Cerebellar nuclear complex (tissue), 1 donor: ENCODE measurements at places on chromosomes 2 and 18.

GRCh38 chr2:102591491-102592045, 27.8 kb upstream of the SLC9A2 start:
- DNase-seq: no peak

- no peak for DNase-seq
Observed at GRCh38 chr2:191530618-191531017, 147.3 kb upstream of the NABP1 start.

GRCh38 chr2:43000242-43001054, 208.1 kb upstream of the HAAO start:
- no peak for DNase-seq

- DNase-seq: no peak
Observed at GRCh38 chr18:58279504-58280175, 235.6 kb downstream of the NEDD4L start.

- DNase-seq: no peak
Observed at GRCh38 chr2:85590950-85591349, 4.6 kb upstream of the RNF181 start.

DNA sequence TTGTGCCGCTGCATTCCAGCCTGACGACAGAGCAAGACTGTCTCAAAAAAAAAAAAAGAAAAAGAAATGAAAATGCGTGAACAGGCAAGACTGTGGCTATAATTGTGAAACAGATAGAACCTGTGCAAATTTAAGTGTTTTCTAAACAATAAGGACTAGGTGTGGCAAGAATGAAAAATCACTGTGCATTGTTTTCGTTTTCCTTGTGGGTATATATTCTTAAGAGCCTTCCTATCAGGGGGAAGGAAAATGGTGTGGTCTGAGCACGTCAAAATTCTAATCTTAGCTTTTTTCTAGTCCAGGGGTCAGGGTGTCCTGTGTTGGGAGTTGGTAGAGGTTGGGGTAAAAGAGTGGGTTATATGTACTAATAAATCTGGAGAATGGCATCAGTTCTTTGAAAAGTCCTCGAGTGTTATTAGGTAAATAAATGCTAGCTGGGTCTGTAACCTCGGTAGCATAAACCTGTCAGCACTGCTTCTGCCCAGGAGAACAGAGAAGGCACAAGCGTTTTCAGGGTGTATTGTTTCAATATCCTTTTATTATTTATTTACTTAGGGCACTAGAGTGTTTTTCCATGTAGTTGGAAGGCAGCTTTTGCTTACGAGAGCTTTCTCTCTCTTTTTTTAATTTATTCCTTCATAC, 11.6 kb downstream of the ATP6V1C2 start:
- DNase-seq: no peak

DNA sequence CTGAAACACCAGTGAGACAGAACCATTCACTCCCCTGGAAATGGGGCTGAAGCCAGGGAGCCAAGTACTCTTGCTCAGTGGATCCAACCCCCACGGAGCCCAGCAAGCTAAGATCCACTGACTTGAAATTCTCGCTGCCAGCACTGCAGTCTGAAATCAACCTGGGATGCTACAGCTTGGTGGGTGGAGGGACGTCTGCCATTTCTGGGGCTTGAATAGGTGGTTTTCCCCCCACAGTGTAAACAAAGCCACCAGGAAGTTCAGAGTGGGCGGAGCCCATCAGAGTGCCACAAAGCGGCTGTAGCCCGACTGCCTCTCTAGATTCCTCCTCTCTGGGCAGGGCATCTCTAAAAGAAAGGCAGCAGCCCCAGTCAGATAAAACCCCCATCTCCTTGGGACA, 292.8 kb downstream of the LNPK start:
- no peak for DNase-seq

GRCh38 chr2:23495661-23496114, 110.7 kb downstream of the KLHL29 start:
- DNase-seq: no peak

DNA sequence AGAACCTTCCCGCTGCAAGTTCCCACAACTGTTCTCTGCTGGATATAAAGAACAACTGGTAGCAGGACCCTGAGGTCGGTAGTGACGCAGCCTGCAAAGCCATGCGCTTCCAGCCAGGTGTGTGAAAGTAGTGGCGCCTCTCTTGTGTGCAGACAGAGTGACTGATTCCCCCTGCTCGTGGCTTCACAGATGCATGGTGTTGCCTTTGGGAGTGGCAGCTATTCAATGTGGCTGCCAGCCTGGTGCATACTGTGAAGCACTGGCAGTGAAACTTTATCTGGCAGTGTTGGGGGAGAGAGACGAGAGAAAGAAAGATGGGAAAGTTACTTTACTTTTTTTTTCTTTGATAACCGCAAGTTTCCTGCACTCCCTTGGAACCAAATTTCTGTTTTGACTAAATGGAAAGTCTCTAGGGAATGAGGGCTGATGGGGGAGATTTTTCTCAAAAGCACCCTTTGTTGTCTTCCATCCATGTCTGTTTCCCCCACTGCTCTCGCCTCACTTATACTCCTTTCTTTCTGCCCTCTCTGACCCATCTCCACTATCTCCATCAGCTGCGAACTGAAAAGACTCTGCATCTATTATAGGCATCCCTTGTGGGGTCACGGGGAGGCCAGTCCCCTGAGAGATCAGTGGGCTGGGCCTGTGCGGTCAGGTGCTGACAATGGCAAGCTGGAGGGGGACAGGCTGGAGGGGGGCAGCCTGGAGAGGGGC, 90.0 kb upstream of the TNP1 start:
- DNase-seq: no peak

GRCh38 chr2:75541430-75541829, 19.3 kb downstream of the EVA1A start:
- no peak for DNase-seq

DNA sequence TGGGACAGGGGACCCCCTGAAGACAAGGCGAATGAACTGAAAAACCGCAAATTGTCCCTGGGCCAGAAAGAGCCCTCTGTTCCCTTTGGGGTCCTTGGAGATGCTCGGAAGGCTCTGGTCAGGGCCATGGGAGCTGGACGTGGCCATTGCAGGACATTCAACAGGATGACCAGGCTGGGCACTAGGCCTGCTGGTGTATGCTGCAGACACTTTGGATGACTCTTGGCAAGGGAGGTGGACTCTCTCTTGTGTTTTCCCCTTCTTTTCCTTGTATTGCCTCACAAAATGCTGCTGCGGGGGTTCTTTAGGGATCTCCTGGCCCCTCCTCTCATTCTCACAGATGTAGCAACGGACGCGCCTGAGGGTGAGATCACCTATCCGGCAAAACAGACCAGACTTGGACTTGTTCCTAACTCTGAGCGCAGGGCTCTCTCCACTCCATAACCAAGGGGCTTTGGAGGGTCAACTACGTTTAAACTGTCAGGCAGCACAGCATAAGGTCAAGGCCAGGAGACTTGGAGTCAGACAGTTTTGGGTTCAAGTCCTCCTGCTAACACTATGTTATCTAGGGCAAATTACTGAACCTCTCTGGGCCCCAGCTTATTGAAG, 41.8 kb upstream of the SH3RF3 start:
- DNase-seq: no peak

DNA sequence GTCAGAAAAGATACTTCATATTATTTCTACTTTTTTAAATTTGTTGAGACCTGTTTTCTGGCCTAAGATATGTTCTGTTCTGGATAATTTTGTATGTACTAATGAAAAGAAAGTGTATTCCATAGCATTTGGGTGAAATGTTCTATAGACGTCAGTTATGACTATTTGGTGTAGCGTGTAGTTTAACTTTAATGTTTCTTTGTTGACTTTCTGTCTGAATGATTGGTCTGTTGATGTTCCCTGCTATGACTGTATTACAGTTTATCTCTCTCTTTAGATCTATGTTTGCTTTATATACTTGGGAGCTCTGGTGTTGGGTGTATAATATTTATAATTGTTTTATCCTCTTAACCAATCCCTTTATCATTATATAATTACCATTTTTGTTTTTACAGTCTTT, 352.4 kb downstream of the PTPRM start:
- DNase-seq: no peak

DNA sequence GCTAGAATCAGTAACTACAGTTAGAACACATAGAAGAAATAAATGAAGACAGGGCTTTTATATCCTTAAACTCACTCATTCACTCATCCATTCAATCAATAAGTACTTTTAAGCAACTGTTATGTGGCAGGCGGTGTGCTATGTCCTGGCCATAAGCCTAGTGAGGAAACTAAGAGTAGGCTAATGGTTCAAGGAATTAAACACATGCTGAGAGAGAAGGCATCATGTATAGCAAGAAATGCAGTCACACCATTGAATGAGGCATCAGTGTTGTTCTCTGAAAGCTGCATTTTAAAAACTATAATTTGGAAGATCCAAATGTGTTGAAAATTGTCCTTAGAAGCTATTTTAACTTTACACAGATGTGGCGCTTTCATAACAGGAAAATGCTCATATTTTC, 86.5 kb upstream of the DTNA start:
- no peak for DNase-seq

DNA sequence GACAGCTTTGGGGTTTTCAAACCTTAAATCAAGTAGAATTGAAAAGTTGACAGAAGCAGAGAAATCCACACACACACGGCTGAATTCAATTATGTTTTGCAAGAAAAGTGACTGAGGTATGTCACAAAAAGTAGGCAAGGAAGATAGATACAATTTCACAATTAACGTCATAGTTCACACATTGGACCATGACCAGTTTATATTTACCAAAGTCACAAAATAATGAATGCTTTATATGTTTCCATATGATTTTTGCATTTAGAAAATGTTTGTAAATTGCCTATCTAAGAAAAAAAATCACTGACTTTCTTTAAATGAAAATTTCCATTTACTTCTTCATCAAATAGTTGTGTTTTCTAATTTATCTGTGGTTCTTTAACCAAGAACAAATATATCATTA, 29.4 kb upstream of the ZNF516 start:
- no peak for DNase-seq
